ENCODE measurements at places on chromosomes 12 and 14. TPM values are rescaled to one million over a fixed set of nuclear protein-coding genes. Genes with fewer than 3 reads are reported as not detected.

GRCh38 chr12:10102322-10102721, 3.5 kb upstream of the CLEC1A start:
- DNase-seq, result no peak

Gene NELL2
- polyA plus RNA-seq, result 0.43 TPM

GRCh38 chr12:83473408-83474095, 786.8 kb downstream of the TMTC2 start:
- DNase-seq, result no peak

Gene SETD1B
- 1.1 TPM for polyA plus RNA-seq

Gene SLC38A4
- 7.5 TPM for polyA plus RNA-seq

GRCh38 chr12:122850695-122851350, 15.6 kb downstream of the HIP1R start:
- DNase-seq, result no peak

DNA sequence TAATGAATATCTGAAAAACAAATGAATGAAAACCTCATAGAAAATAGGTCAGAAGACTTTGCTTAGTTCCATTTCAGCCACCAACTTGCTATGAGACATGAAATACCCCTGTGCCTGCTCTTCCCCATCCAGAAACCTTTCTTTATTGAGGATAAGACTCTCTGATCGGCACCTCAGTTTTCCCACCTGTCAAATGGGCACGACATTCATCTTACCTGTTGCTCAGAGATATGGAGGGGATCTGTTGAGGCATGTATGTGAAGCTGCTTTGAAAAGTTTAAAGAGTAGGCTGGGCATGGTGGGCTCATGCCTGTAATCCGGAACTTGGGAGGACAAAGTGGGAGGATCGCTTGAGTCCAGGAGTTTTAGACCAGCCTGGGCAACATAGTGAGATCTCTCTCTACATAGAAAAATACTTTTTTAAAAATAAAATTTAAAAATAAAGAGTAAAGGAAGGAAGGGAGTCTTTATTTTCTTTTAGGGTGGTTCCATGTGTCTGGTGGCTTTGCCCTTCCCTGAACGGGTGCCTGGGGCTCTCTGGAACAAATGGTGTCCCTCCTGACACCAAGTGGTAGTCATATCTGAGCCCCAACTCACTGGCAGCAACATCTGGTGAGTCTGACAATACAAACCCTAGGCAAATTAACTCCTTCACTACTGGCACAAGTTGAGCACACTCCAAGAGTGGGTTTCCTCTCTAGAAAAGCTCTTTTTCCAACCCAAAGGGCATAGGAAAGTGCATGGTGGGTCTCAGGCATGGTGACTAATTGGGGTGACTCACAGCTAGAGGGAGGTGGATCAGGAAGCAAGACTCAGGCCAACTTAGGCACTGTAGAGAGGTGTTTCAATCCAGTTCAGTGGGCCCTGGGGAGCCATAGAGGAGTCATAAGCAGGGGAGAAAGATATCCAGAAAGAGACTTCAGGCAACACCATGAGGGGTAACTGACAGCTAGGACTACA, 42.1 kb downstream of the MAP1LC3B2 start:
- no peak for DNase-seq

- DNase-seq, result no peak
Observed at GRCh38 chr12:55065535-55065934, 45.8 kb downstream of the NEUROD4 start.

DNA sequence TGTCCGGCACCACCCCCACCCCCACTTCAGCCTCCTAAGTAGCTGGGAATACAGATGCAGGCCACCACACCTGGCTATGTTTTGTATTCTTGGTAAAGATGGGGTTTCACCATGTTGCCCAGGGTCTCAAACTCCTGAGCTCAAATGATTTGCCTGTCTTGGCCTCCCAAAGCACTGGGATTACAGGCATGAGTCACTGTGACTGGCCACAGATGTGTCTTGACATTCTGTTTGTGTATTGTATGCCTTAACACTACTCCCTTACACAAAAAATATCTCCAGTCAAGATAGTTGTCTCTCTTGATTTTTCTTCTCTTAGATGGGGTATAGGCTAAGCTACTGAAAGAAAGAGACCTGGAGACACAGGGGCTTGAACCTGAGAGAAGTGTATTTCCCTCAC, 17.6 kb downstream of the CLEC14A start:
- peak; percentile 7 for DNase-seq

- DNase-seq, result no peak
Observed at GRCh38 chr12:101951002-101951670, 73.8 kb downstream of the DRAM1 start.

Gene PLEKHD1
- polyA plus RNA-seq, result not detected

GRCh38 chr12:126432780-126433179, 1367.5 kb downstream of the AACS start:
- no peak for DNase-seq

Gene RNASE3
- not detected for polyA plus RNA-seq

GRCh38 chr12:80262346-80262745, 163.0 kb downstream of the OTOGL start:
- no peak for DNase-seq

DNA sequence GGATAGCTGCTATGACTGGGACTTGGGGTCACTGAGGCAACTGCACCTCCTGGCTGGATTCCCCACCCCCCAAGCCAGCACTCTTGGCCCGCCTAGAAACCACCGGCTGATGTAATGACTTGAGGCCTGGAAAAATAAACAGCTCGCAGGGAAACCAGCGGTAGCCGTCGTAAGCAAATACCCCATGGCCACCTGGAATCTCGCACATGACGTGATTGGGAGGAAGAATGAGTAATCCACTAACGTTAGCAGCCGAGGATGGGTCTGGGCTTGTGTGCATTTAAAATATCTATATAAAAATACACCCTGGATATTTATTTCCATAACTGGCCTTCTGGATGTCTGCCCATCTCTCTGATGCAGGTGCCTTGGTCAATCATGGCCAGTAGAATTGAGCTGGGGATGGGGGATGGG, 120.1 kb downstream of the SMOC1 start:
- peak; percentile 97 for DNase-seq

DNA sequence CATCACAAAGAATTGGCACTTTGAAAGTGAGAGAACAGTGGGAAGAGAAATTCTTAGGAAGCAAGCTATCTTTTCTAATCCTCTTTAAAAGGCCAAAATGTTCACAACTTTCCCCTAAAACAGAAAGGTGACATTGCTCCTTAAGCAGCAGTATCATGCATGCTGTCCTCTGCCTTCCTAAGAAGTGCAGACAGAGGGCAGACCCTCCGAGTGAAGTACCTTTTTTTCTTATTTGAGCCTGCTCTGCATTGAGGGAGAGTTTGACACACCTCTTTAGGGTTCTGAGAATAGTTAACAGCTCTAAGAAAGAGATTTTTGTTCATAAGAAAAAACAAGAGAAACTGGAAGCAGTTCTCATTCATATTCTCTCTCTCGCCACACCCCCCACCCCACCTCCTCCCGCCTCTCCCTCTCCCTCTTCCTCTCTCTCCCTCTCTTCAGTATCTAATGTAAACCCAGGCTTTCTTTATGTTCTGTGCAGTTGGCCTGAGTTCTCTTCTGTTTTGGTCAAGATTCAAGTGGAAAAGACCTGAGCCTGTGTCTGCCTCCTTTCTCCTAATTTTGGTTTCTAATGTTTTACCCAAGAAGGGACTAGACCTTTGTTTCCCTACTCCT, 709.1 kb downstream of the DIO2 start:
- DNase-seq, result no peak

GRCh38 chr14:65729566-65729965, 317.0 kb downstream of the FUT8 start:
- no peak for DNase-seq

Gene GYS2
- polyA plus RNA-seq, result not detected

Gene CD163L1
- polyA plus RNA-seq, result 0.82 TPM

DNA sequence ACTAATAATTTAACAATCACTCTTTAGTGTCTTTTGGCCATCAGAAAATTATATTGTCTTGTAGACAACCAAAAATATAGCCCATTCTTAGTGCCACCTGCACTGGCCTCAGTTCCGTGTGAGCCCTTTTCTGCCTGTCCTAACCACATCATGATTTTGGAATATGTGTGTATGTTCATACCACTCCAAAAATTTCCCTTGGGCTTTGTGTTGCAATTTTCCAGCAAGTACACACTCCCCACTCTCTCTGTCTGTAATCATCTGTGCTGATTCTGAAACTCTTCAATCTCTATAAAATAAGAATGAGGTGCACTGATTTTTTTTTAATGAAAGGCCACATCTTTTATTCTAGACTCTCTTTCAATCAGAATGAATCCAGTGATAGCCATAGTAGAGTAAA, 196.0 kb downstream of the PIK3C2G start:
- no peak for DNase-seq
